ENCODE measurements at places on chromosomes 6 and 20. TPM values are rescaled to one million over a fixed set of nuclear protein-coding genes. Genes with fewer than 3 reads are reported as not detected.

GRCh38 chr6:108951351-108951953 is 103.2 kb downstream of the ARMC2 start:
- DNase-seq = no peak
- H3K4me1 ChIP-seq = peaks cover 24% of the 10 kb centered on the region
- no peaks in the 10 kb centered on the region for H3K27me3 ChIP-seq
- no peak overlapping the region for H3K4me3 ChIP-seq
- no peak overlapping the region for H3K27ac ChIP-seq
- H3K36me3 ChIP-seq = peaks cover 3% of the 10 kb centered on the region

- H3K27me3 ChIP-seq = no peaks in the 10 kb centered on the region
- no peaks in the 10 kb centered on the region for H3K4me1 ChIP-seq
- H3K36me3 ChIP-seq = no peaks in the 10 kb centered on the region
- H3K4me3 ChIP-seq = no peak overlapping the region
- H3K27ac ChIP-seq = no peak overlapping the region
These were observed 226.1 kb downstream of the KHDRBS2 start for GRCh38 chr6:62059901-62060300.

GRCh38 chr20:50815162-50815989 is 20.5 kb downstream of the BCAS4 start:
- H3K27ac ChIP-seq = peak overlapping the region; percentile 91
- H3K27me3 ChIP-seq = no peaks in the 10 kb centered on the region
- H3K36me3 ChIP-seq = peaks cover 32% of the 10 kb centered on the region
- no peak for DNase-seq
- H3K4me3 ChIP-seq = peak overlapping the region; percentile 58

SLC25A27 gene
- total RNA-seq = not detected

DNA sequence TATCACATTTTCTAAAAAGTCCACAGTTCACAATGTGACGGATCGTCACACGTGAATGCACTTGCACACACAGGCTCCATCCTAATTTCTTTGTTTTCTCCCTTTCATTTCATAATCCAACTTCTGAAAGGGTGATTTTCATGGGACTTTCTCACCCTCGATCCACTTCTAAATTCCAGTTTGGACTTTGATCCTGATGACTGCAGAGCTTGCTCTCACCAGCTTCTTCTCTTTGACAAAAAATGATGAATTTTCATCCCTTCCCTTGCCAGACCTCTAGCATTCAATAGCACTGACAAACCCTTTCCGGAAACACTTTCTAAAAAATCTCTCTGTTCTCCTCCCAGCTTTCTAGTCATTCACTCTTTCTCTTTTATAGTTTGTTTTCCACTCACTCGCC is 341.2 kb downstream of the SYNE1 start:
- no peaks in the 10 kb centered on the region for H3K27me3 ChIP-seq
- H3K4me1 ChIP-seq = peaks cover 16% of the 10 kb centered on the region
- H3K4me3 ChIP-seq = no peak overlapping the region
- H3K27ac ChIP-seq = no peak overlapping the region
- no peak for DNase-seq
- H3K36me3 ChIP-seq = peaks cover 21% of the 10 kb centered on the region
